AG08395 (cell line): ENCODE measurements at places on chromosomes 5 and 9.

- DNase-seq = no peak
Measured at GRCh38 chr9:91572044-91572443, 148.4 kb upstream of the NFIL3 start.

GRCh38 chr5:175129619-175130018 is 314.4 kb downstream of the DRD1 start:
- DNase-seq = no peak

DNA sequence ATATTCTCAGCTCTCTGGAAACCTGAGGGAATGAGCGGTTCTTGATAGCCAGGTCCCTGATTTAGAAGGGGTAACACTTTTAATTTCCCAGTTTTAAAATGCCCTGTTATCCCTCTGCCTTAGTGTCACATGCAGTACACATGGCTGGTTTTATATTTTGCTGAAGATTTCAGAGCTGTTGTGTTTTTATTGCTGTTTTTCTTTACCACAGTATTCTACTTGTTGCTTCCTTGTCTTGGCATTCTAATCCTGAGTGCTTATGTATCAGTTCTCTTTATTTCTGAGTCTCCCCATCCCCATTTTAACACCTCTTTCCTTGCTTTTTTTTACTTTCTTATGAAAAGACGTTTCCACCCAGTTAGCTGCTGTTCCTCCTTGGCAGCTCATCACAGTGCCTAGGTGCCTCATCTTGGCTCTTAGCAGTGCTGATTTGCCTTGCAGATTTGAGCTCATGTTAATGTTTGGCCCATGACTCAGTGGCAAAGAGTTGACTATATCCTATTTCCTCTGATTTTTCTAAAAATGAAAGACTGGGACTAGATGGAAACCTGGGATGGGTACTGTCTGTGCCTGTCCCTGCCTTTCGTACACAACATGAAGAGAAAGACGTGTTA is 3.7 kb downstream of the MTRR start:
- no peak for DNase-seq

DNA sequence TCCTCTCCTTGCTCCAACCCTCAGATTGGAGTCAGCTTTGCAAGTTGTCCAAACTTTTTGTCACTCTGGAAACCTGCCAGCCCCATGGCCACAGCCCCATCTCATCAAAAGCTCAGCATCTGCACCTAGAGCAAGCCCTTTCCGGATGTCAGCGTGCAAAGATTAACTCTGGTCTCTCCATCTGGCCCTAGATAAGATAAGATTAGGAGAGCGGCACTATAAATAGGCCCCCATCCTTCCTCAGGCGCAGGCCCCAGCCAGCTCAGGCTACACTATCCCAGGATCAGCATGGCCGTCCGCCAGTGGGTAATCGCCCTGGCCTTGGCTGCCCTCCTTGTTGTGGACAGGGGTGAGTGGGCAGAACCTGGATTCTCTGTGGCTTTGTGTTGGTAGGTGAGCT is at the start of gene SPINK4:
SPINK4 (plus strand) TSS at position 247 of the 400 bp plus-strand sequence; CDS start at position 289, 42 bp downstream.
- no peak for DNase-seq

DNA sequence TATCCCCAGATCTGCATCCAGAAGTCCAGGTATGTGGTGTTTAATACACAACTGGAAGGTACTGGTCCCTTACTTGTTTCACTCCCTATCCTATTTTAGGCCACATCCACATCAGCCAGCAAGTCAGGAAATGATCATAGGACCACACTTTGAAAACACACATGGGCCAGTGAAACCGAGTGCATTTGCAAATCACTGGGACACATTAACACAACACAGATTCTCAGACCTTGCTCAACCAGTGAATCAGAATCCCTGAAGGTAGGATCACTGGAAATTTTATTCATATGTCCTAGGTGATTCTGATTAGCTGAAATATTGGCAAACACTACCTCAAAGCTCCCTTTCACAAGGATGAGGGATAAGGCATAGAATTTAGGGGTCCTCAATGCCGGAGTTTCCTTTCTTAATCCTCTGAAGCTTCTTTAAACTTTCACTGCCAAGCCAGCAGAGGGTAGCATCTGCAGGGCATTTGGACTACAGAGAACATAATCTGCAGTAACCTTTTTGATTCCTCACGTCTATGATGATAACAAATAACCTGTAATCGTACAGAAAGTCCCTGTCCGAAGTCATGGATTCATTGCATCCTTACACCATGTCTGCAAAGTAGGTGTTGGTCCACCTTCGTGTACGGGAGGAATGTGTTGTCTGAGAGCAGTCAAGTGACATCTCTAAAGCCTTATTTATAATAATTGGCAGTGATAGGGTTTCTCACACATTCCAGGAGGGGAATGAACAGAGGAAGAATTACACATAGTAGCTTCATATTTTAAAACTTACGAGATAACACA is 11.0 kb upstream of the ABLIM3 start:
- DNase-seq = no peak

DNA sequence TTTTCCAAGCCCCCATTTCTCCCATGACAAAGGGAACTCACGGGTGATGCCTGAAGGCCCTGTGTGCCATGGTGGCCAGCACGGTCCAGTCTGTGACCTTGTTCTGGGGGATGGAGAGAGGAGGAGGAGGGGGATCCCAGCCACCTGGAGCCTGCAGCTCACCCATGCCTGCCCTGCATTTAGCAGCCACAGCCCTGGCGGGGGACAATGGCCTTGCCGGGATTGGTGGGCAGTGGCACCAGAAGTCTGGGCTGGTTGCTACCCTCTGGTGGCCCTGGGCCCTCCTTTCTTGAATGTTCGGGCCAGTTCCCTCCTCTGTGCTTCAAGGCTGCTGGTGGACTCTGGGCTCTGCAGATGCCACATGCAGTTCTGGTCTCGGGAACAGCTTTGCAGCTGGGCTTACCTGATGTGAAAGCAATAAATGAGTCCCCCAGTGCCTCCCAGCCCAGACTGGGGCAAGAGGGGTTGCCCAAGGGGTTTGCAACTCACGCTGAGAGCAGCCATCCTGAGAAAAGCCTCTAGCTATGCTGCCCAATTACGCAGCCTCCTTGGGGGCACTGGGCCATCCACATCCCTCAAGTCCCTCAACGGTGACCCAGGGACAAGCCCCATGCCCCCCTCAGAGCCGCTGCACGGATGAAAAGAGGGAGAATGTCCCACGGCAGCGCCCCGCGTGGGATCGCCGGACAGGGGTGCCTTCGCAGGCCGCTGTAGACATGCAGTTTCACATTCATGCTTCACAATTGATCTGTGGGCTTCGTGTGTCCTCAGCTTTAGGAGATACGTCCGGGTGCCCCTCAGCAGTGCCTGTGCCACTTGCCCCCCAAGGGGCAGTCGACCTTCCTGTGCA is 49.2 kb upstream of the FCN1 start:
- no peak for DNase-seq

- DNase-seq = no peak
Measured at GRCh38 chr9:108087781-108088180, 598.2 kb upstream of the KLF4 start.

DNA sequence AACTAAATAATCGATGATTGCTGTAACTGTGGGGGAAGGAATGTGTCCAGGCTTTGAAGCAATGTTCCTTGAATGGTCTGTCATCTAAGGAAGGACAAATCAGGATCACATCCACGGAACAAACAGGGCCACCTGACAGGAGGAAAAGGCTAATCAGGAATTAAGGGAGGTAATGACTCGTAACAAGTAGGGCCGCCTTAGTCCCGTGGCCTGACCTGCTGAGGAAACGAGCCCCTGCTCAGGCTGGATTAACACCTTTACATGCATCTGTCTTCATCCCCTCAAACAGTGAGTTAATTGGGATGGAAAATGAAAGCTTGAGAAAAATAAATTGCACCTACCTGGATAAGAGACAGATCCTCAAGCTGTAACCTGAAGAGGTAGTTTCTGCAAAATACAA is 227.8 kb downstream of the SEMA5A start:
- DNase-seq = no peak

GRCh38 chr5:33489481-33490067 is 48.8 kb downstream of the TARS1 start:
- DNase-seq = no peak

GRCh38 chr9:85969727-85970126 is 28.8 kb downstream of the NAA35 start:
- DNase-seq = no peak

DNA sequence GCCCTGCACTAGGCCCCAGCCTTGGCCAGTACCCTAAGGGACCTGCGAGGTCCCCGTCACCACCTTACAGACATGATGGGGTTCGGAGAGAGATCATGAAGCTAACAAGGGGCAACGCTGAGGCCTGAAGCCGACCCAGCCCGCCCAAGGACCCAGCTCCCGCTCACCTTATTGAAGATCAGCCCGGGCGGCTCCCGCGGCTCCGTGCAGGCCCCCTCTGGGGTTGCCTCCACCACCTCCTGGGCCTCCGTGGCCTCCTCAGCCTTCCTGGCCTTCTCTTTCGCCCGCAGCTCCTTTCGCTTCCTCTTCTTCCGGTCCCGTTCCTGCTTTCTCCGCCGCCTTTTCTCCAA is 3.6 kb downstream of the SURF6 start:
- DNase-seq = no peak

DNA sequence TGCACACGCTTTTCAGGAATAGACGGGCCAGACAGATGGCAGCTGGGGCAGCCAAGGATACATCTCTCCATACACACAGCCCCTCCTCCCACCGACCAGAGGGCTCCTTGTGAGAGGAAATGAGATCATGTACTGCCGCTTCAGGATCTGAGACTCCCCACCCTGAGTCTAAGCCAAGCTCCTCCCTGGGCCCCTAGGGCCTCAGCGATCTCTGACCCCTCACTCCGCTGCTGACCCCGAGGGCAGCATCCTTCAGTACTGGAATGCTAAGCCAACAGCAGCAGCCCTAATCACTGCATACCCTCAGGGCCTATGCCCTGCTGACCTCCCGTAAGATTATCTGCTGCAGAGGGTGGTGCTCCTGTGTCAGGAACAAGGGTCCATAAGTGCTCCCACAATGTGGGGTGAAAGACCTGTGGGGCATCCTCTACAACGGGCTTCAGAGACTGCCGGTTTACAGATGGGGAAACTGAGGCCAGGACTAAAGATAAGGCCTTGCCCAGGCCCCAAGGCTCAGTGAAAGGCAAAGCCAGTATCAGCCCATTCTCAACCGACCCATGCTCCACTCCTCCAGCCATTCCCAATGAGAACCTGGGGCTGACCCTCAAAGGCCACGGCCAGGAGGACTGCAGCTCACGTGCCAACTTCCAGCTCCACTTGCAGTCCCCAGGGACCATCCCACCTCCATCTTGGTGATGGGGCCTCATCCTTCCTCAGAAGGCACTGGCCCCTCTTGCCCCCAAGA is 37.5 kb downstream of the BICD2 start:
- no peak for DNase-seq

DNA sequence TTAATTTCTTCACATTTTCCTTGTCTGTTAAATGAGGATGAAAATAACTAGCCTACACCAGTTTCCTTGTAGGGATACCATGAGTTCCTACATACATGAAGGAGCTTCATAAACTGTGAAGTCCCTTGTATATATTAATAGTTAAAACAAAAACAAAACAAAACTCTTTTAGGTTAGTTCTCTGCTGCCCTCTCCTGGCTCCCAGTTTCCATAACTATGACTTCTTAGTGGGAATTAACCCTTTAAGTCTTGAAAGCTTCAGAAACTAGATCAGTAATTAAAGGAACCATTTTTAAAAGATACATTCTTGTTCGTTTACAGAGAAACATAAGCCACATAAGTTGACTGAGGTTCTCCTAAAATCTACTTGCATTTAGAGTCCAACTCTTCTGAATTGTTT is 500.0 kb upstream of the C9orf72 start:
- peak; percentile 9 for DNase-seq
